ENCODE measurements at places on chromosomes 5 and 9.

GRCh38 chr5:93267736-93268135 is 313.3 kb downstream of the NR2F1-AS1 start:
- DNase-seq = no peak
- no peaks in the 10 kb centered on the region for H3K27me3 ChIP-seq
- H3K4me3 ChIP-seq = no peak overlapping the region
- H3K36me3 ChIP-seq = no peaks in the 10 kb centered on the region
- H3K4me1 ChIP-seq = no peaks in the 10 kb centered on the region

GRCh38 chr5:106822851-106823250 is 847.9 kb downstream of the EFNA5 start:
- no peaks in the 10 kb centered on the region for H3K4me1 ChIP-seq
- no peak for DNase-seq
- H3K27me3 ChIP-seq = no peaks in the 10 kb centered on the region
- no peak overlapping the region for H3K4me3 ChIP-seq
- no peak overlapping the region for H3K27ac ChIP-seq

- H3K4me3 ChIP-seq = no peak overlapping the region
- no peaks in the 10 kb centered on the region for H3K4me1 ChIP-seq
- no peak overlapping the region for H3K27ac ChIP-seq
- H3K27me3 ChIP-seq = no peaks in the 10 kb centered on the region
These were observed 709.3 kb upstream of the RGMB start for GRCh38 chr5:98064118-98064685.

- no peak overlapping the region for H3K4me3 ChIP-seq
- H3K36me3 ChIP-seq = no peaks in the 10 kb centered on the region
- DNase-seq = no peak
- H3K27ac ChIP-seq = no peak overlapping the region
- H3K4me1 ChIP-seq = no peaks in the 10 kb centered on the region
These were observed 133.0 kb downstream of the SLF1 start for GRCh38 chr5:94751460-94751859.

DNA sequence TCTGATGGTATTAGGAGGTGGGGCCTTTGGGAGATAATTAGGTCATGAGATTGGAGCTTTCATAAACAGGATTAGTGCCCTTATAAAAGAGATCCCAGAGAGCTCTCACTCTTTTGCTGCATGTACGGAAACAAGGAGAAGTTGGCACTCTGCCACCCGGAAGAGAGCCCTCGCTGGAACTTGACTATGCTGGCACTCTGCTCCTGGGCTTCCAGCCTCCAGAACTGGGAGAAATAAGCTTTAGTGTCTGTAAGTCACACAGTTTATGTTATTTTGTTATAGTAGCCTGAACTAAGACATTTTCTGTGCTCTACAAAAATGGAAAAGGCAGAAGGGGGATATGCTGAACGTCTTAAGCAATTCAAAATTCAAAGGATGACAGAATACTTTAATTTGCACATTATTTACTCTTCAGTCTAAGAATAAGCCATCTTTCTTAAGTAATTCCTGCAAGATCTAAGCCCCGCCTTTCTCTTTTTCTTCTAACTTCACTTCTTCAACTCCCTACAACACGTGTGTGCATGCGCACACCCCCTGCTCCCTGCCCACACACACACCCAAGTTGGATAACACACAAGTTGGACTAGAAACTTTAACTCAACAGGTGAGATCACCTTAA is 17.3 kb downstream of the NFIB start:
- DNase-seq = no peak
- H3K27ac ChIP-seq = no peak overlapping the region
- H3K27me3 ChIP-seq = no peaks in the 10 kb centered on the region
- no peaks in the 10 kb centered on the region for H3K36me3 ChIP-seq
- no peak overlapping the region for H3K4me3 ChIP-seq
- H3K4me1 ChIP-seq = peaks cover 16% of the 10 kb centered on the region

- H3K27me3 ChIP-seq = no peaks in the 10 kb centered on the region
These were observed 5.5 kb downstream of the MARCHF6 start for GRCh38 chr5:10358999-10359398.

DNA sequence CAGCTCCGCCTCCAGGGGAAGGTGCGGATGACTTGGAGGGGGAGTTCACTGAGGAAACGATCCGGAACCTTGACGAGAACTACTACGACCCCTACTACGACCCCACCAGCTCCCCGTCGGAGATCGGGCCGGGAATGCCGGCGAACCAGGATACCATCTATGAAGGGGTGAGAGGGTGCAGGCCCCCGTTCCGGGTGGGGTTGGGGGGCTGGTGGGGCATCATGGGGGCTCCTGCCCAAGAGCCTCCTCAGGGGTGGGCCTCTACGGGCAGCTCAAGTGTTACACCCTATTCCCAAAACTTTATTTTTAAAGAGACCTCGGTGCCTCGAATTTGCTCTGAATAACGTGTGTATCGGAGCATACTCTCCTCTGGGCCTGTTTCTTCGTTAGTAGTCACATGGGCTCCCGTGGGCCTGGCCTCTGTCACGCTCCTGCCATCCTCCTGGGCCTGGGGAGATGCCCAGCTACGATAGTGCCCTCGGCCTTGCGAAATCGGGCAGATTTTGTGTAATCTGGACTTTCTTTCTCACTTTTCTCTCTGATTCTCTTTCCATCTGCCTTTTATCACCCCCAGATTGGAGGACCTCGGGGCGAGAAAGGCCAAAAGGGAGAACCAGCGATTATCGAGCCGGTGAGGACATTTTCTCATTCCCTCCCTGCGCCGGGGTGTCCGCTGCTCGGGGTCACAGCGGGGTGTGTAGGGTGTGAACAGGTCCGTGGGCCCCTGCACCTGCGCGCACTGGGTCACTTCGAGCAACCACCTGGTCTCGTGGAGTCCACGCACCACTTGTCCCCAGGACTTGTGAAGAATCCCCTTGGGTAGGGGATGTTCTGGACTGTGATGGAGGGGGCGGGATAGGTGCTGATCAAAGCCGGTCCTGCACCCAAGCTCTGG is 90.1 kb downstream of the COL5A1 start:
- no peak overlapping the region for H3K27ac ChIP-seq
- no peak for DNase-seq
- no peak overlapping the region for H3K4me3 ChIP-seq
- no peaks in the 10 kb centered on the region for H3K27me3 ChIP-seq

DNA sequence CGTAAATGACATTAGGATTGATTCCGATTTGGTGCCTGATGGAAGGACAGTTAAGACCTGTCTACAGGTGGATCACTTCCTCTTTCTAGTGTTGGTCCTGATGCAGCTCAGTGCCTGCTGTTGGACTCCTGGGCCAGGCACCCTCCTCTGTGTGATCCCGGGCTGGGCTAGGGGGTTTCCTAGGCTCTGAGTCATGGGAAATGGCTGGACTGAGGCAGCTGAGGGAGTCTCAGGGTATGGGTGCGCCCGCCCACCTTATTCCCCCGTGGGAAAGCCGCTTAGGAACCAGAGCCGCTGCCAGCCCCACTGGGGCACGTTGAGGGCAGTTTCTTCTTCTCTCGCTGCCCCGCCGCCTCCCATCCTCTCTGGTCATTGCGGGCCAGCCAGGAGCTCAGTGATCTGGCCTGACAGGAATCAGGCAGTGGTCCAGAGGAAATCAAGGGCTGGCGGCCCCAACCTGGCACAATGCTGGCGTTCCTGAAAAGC is 12.9 kb downstream of the TCF7 start:
- H3K4me3 ChIP-seq = no peak overlapping the region
- H3K27me3 ChIP-seq = no peaks in the 10 kb centered on the region
- peaks cover 12% of the 10 kb centered on the region for H3K4me1 ChIP-seq
- no peak overlapping the region for H3K27ac ChIP-seq
- no peak for DNase-seq
- no peaks in the 10 kb centered on the region for H3K36me3 ChIP-seq

DNA sequence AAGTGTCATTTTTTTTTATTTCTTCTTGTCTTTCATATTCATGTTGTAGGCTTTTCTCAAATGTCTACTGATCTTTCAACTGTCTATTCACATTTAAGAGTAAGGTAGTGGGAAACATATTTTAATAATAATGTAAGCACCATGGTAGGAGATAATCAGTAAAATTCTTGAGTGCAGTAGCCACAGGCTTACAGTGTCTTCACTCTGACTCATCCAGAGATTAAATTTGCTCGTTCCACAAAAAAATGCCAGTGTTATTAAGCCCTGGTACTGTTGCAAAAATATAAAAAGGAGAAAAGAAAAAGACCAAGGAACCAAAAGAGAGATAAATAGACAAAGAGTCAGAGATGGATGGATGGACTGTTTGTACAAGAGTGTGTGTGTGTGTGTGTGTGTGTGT is 43.0 kb downstream of the PARP8 start:
- H3K27me3 ChIP-seq = no peaks in the 10 kb centered on the region
- no peak overlapping the region for H3K4me3 ChIP-seq
- no peak for DNase-seq
- no peaks in the 10 kb centered on the region for H3K36me3 ChIP-seq

- H3K27me3 ChIP-seq = no peaks in the 10 kb centered on the region
- H3K4me3 ChIP-seq = no peak overlapping the region
- H3K36me3 ChIP-seq = no peaks in the 10 kb centered on the region
- H3K4me1 ChIP-seq = peaks cover 19% of the 10 kb centered on the region
These were observed 2.3 kb upstream of the SLC23A1 start for GRCh38 chr5:139385061-139386049.

DNA sequence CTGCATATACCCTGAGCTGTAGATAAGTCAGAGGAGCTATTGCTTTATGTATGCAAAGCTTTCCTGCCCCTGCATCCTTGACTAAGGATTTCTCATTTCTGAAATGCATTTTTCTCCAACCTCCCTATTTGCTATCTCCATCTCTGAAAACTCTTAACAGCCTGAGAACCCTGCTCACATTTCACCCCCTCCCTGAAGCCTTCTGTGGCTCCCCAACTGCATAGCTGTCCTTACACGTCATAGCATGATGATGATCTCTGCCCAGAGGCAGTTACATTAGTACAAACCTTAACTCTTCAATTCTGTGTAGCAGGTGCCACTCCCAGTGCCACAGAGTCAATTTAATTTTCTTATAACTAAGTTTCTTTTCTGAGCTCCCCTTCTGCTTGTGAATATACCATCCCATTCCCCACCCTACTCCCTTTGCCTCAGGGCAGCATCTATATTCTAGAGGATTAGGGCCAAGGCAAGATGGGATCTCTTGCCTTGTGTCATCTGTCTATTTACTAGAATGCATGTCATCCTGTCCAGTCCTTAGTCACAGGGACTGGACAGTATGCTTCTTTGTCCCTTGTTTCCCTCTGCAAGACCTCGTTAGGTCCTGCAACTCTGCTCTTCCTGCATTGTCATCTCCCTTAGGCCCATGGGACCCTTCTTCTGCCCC is 149.7 kb upstream of the SPRY4 start:
- H3K27ac ChIP-seq = no peak overlapping the region
- no peaks in the 10 kb centered on the region for H3K36me3 ChIP-seq
- no peak for DNase-seq
- no peak overlapping the region for H3K4me3 ChIP-seq

GRCh38 chr5:17396247-17396646 is 101.8 kb upstream of the TAF11L2 start:
- no peak for DNase-seq
- peaks cover 15% of the 10 kb centered on the region for H3K4me1 ChIP-seq
- H3K36me3 ChIP-seq = no peaks in the 10 kb centered on the region
- H3K4me3 ChIP-seq = no peak overlapping the region
- peak overlapping the region; percentile 68 for H3K27ac ChIP-seq

DNA sequence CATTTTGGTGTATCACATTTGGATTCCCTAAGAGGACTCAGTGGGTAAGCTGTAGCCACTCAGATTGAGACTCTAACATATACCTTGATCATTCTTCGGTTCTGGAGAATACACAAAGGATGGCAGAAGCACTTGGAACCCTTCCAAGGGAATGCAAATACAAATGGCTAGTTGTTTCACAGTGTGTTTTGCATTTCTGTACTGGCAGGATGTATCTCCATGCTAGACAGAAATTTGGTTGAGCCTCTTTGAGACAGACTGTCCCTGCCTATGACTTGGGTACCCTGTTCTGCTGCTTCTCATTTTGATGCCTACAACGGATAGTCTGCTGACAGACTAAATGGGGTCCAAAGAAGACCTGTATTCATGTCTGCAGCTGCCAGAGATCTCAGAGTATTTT is 273.5 kb downstream of the TMEM38B start:
- peak overlapping the region; percentile 1 for H3K27ac ChIP-seq
- H3K36me3 ChIP-seq = no peaks in the 10 kb centered on the region
- no peaks in the 10 kb centered on the region for H3K27me3 ChIP-seq
- no peaks in the 10 kb centered on the region for H3K4me1 ChIP-seq

GRCh38 chr5:72015103-72015548 is 92.1 kb upstream of the MAP1B start:
- H3K4me1 ChIP-seq = peaks cover 11% of the 10 kb centered on the region
- no peaks in the 10 kb centered on the region for H3K36me3 ChIP-seq
- H3K4me3 ChIP-seq = no peak overlapping the region
- peak overlapping the region; percentile 70 for H3K27ac ChIP-seq
- peak; percentile 58 for DNase-seq
- H3K27me3 ChIP-seq = no peaks in the 10 kb centered on the region

GRCh38 chr9:135269912-135270830 is 182.7 kb downstream of the OLFM1 start:
- no peaks in the 10 kb centered on the region for H3K36me3 ChIP-seq
- H3K4me1 ChIP-seq = peaks cover 5% of the 10 kb centered on the region
- no peak for DNase-seq
- H3K27me3 ChIP-seq = no peaks in the 10 kb centered on the region
- H3K27ac ChIP-seq = no peak overlapping the region

DNA sequence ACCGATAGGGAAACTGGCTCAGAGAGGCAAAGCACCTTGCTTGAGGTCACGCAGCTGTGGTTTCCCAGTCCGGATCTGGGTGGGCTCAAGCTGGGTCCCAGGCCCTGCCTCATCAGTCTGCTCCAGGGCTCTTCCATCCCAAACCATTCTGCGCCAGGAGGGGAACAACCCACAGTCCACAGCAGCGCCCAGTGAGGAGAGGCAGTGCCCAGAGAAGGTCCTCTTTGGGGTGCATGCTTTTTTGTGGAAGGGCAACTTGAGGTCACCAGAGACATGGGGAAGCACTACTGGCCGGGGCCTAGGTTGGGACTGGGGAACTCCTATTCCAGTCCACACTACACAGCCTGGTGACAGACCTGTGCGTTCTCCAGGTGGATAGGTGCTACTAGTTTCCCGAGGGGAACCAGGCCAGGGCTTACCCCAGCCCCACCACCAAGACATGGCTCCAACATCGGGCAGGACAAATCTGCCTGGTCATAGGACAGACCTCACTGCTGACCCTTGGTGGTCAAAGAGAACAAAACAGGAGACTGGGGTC is 62.5 kb upstream of the RNF130 start:
- DNase-seq = no peak
- no peak overlapping the region for H3K4me3 ChIP-seq
- H3K4me1 ChIP-seq = no peaks in the 10 kb centered on the region
- no peak overlapping the region for H3K27ac ChIP-seq
